Glomerular endothelial cell (primary cell): ENCODE measurements at places on chromosomes 7 and 10. TPM values are rescaled to one million over a fixed set of nuclear protein-coding genes. Genes with fewer than 3 reads are reported as not detected.

The OR2A7 gene
- 1.5 TPM in 1 of 2 replicates, not detected in the other for total RNA-seq

The SLC29A4 gene
- total RNA-seq, result 3.8 and 6.2 TPM in 2 replicates

The EXOC6 gene
- total RNA-seq, result 21.7 and 37.6 TPM in 2 replicates

The ANKRD61 gene
- not detected in 2 replicates for total RNA-seq

The RHBDD2 gene
- 44.3 and 49.5 TPM in 2 replicates for total RNA-seq

The VSTM2A gene
- total RNA-seq, result not detected in 2 replicates

The FXYD4 gene
- total RNA-seq, result not detected in 2 replicates

The ANKRD7 gene
- not detected in 2 replicates for total RNA-seq

The MOGAT3 gene
- not detected in 2 replicates for total RNA-seq

The INHBA gene
- 20.2 and 53.6 TPM in 2 replicates for total RNA-seq

The TASOR2 gene
- 35.7 and 66.7 TPM in 2 replicates for total RNA-seq

The SPDYE2 gene
- total RNA-seq, result not detected in 2 replicates

The TMEM273 gene
- total RNA-seq, result 6.5 and 11.6 TPM in 2 replicates

The SH2D4B gene
- 0.23 TPM in 1 of 2 replicates, not detected in the other for total RNA-seq

The SCART1 gene
- 0.44 and 1.3 TPM in 2 replicates for total RNA-seq

The SRRM3 gene
- total RNA-seq, result 0.10 and 0.23 TPM in 2 replicates

The TRA2A gene
- total RNA-seq, result 29.8 and 36.2 TPM in 2 replicates

The DGKI gene
- total RNA-seq, result 1.4 and 6.2 TPM in 2 replicates

The ZKSCAN1 gene
- total RNA-seq, result 32.9 and 35.5 TPM in 2 replicates

The OPN4 gene
- not detected in 2 replicates for total RNA-seq

The PRXL2A gene
- total RNA-seq, result 197 and 204 TPM in 2 replicates

The GTF2IRD1 gene
- total RNA-seq, result 13.6 and 13.8 TPM in 2 replicates

The HOXA7 gene
- 12.5 and 17.7 TPM in 2 replicates for total RNA-seq

The RELN gene
- 6.2 and 8.1 TPM in 2 replicates for total RNA-seq

The PCDH15 gene
- not detected in 2 replicates for total RNA-seq

The BLNK gene
- total RNA-seq, result not detected in 2 replicates

The LRRC18 gene
- total RNA-seq, result not detected in 2 replicates

The CLCN1 gene
- not detected in 2 replicates for total RNA-seq

The DNAJC30 gene
- 4.6 and 5.4 TPM in 2 replicates for total RNA-seq

The ACSL5 gene
- 22.5 and 24.7 TPM in 2 replicates for total RNA-seq

The SPDYE11 gene
- total RNA-seq, result not detected in 2 replicates

The ANKIB1 gene
- 25.0 and 43.3 TPM in 2 replicates for total RNA-seq

The CPA5 gene
- not detected in 2 replicates for total RNA-seq

The WNT8B gene
- total RNA-seq, result not detected in 2 replicates
